Right hindlimb (tissue), 1 donor: ENCODE measurements at places on chromosomes 5 and 9.
A peak's percentile ranks its signal among the peaks of the same experiment; 100 is the strongest.

- DNase-seq: no peak
Measured at GRCh38 chr5:125137535-125137934, 391.1 kb upstream of the ZNF608 start.

GRCh38 chr5:24831989-24832388 is 187.2 kb upstream of the CDH10 start:
- no peak for DNase-seq

DNA sequence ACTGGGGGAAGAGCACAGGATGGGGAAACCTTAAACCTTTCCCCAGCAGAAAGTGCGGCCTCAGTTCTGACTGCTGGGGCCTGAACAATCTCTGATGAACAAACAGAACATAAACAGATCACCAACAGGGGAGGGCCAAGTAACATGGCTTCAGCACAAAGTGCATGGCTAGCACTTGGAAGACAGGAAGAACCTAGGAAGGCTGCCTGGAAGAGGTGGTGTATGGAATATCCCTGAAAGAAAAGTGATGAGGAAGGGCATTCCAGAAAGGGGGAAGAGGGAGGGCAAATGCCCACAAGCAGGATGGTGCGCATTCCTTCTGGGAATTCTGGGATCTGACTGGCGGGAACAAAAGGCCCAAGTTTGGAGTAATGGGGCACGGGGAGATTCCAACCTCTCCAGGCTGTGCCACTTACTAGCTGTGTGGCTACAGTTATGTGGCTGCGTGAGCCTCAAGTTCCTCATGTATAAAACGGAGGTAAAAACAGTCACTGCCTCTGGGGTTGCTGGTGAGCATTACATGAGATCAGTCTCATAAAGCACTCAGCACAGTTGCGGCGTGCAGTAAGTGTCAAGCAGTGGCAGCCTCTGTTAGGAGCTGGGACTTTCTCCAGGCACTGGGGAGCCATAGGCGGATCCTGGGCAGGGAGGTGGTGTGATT is 1.6 kb downstream of the PDGFRB start:
- peak; percentile 55 for DNase-seq

GRCh38 chr9:98605116-98605515 is 103.6 kb downstream of the GABBR2 start:
- DNase-seq: no peak

DNA sequence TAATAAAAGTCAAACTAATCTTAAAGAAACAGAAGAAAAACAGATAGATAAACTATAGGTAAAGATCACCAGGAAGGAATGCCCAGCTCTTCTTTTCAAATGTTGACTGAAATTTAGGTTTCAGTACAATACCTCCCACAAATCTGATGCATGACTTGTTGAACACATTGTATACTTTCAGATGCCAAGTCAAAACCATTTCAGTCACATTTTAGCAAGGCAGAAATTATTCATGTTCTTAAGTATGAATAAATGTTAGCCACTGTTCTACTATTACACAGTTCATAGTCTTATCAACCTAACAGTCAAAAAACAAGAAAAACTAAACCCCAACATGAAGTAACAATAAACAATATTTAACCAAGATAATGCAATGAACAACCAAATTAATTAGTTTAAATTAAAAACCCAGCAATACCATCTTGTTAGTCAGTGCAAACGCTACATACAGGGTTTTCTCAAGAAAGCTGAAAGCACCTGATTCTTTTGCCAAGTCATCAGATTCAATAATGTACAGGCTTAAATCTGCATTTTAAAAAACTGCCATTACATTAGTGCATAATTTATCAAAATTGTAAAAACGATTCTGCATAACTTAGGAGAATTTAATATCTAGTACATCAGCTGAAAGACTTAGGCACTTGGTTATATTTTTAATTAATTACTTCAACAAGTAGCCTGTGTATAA is 20.0 kb upstream of the PDCL start:
- DNase-seq: no peak

DNA sequence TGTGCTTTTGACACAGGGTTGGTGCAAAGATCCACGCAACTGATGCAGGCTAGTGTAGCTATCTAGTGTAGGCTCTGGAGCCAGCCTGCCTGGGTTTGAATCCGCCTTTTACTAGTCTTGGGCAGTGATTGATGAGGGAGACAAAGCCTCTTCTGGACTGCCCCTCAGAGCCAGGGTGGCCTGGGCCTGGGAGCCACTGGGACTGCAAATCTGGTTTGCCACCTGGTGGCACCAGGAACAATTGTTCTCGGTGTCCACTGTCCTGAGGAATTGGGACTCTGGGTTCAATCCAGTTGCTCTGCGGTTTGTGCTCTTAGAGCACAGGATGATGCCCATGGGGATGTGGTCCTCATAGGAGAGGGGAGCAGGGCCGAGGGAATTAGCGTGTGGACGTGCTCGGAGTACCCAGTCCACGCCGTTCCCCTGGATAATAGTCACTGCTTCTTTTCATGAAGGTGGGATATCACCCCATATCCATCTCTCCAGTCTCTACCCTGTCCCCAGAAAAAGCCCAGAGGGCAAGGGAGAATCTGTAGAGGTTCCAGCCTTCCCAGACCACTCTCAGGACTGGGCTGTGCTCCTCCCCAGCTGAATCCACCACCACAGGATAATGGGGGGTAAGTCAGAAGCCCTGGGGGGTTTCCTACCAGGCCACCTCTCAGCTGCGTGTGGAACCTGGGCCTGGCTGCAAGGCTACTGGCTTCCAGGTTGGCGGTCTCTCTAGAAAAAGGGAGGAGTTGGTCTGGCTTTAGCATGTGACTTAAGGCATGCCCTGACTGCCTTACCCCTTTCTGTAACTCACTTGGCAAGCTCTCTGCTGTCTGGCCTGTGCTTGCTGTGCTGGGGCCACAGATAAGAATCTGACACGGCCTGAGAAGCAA is 1.9 kb downstream of the B4GALT7 start:
- no peak for DNase-seq

GRCh38 chr9:80883426-80883825 is 805.9 kb downstream of the TLE1 start:
- DNase-seq: no peak

DNA sequence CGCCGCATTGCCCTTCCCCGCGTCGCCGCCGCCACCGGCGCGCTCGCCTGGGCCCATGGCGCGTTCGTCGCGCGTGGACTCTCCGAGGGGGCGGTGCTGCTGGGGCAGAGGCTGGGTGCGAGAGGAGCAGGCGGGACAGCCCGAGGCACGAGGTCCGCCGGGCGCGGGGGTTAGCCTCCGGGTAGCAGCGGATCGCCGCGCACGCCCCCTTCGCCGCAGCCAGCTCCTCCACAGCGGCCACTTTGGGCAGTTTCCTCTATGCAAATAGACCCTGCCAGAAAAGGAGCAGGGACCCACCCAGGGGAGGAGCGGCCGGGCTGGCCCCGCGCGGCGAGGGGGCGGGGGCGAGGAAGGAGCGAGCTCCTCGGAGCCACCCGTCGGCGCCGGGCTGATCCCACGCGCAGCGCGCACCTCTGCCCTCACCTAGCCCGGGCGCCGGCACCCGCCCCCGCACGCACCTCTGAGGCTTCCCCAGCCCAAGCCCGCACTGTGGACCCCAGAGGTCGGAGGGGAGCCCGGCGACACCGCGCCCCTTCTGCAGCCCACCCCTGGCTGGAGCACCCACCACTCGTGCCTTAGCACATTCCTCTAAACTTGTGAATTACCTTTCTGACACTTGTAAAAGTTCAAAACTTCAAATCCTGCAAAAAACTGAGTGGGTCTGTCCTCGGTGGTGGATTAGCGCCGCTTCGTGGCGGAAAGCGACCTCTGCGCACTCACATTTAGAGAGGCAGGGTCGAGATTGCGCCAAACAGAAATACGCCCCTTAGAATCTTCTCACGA is at the start of gene COL23A1:
TSS of gene COL23A1 (minus strand) at position 253 of the 783 bp plus-strand sequence.
- DNase-seq: peak; percentile 82

DNA sequence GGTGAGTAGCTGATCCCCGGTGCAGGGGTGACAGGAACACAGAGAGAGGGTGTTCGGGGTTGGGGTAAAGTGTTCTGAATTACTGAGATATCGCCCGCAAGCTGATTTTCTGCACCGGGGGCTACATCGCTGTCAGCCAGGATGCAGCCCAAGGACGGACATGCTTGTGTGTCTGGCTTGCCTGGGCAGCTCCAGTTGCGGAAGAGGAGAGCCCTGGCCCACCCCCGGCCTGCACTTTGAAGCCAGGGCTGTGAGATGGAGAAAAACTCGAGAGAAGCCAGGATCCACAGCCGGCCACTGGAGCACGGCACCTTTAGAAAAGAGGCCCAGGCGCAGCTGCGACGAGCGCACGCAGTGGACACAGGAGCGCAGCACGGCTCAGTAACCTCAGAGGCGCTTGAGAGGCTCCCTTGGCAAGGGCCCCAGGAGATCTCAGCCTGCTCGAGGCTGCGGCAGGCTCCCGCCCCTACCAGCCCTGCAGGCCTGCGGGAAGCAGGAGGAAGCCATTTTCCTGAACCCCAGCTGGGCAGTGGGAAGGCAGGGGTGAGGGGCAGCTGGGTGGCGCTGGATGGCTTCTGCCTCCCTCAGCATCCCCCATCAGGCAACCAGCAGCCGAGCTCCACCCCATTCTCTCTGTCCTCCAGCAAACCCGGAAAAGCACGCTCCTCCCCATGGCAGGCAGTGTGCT is 59.2 kb downstream of the C9orf50 start:
- no peak for DNase-seq

GRCh38 chr9:136023410-136024225 is 62.4 kb upstream of the UBAC1 start:
- DNase-seq: peak; percentile 43

- DNase-seq: no peak
Measured at GRCh38 chr5:150372639-150373038, 15.1 kb downstream of the TCOF1 start.

DNA sequence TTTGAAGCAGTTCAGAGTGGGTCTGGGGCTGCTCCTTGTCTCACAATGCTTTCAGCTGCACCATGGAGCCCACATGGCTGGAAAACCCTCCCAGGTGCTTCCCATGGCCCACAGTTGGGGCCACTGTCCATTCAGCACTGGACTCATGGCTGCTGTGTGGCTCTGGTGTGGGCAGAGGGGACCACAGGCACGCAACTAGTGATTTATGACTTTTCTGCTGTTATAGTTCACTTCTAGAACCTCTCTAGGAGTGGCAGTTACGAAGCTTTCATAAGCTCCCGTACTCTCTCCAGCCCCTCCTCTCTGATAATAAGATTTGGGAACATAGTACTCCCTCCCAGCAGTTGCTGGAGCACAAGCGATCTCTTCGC is 29.0 kb downstream of the GLRA1 start:
- DNase-seq: no peak

- no peak for DNase-seq
Measured at GRCh38 chr9:74589576-74589975, 92.4 kb downstream of the RORB start.

DNA sequence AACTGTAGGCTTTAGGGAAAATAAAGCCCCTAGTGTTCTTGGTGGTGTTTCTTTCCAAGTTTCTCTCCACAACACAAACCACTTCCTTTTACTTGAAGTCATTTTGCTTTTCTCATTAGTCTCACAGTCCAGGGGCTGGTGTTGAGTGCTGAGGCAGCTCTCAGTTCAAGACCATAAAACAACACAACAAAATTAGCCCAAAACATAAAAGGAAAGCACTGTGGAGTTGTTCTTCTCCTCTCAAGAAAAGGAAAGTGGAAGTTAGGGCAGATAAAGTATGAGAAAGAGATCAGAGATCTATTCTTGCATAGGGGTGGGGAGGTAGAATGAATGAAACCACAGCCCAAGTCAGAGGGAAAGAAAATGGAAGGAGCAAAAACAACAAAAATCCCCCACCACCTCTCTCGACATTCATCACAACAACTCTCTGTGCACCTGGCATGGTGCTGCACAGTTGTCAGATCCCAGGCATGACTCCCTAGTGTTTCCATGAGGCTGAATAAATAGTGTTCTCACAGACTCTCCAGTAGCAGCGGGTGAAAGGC is 569.9 kb downstream of the RAB3C start:
- DNase-seq: no peak

DNA sequence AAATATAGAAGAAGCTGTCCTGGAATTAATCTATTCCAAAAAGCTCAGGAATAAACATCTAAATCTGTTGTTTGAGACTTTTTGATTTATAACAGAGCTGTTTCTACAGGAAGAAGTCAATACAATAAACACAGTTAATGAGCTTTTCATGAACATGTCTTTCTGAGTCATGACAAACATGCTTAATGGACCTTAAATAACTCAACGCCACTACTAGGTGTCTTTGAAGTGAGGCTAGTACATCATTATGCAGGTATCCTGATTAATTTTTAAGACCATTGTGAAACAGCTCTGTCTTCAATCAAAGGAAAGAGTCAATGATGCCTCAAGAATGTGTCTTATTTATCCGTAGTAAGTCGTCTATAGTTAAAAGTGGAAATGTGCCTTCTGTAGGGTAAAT is 131.6 kb downstream of the GABRB2 start:
- no peak for DNase-seq

DNA sequence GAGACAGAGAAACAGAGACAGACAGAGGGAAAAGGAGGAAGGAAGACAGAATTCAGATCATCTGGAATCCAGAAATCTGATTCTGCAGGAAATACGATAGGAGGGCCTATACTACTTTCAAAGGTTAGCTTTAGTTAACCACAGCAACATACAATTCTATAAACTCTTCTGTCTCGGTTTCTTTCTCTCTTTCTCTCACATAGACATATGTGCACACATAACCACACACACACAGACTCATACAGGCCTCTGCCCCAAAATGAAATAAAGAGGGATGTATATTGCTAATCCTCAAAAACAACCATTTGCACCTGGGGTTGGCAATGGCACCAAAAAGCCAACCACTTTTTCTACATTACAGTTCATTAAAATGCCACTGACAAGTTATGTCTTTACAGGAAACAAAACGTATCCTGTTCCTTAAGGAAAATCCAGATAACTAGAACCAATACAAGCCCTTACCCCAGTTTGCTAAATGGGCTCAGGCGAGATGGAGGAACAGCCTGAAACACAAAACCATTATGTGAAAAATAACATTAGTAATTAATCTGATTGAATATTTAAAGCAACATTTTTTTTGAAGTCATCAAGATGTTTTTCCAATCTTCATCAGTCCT is 372.3 kb upstream of the CCNH start:
- no peak for DNase-seq

GRCh38 chr5:154509784-154510555 is 31.9 kb upstream of the HAND1 start:
- DNase-seq: no peak

DNA sequence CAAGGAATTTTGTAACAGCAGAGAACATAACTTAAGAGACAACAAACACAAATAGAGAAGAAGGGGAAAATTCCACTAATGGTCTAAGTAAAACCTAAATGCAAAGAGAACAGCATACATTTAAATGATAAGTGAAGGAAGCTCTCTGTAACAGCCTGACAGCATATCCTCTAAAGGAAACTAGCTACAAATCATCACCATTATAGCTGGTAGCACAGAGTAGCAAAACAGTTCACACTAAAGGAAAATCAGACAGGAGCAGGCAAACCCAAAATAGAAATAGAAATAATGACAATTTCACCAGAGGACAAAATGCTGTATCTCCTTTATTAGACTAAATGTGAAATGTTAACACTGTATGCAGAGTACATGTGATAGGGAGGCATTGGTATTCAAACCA is 532.8 kb downstream of the PTPRD start:
- DNase-seq: no peak
